IPS DF 6.9 (cell line): ENCODE measurements at places on chromosomes 12 and 14.

DNA sequence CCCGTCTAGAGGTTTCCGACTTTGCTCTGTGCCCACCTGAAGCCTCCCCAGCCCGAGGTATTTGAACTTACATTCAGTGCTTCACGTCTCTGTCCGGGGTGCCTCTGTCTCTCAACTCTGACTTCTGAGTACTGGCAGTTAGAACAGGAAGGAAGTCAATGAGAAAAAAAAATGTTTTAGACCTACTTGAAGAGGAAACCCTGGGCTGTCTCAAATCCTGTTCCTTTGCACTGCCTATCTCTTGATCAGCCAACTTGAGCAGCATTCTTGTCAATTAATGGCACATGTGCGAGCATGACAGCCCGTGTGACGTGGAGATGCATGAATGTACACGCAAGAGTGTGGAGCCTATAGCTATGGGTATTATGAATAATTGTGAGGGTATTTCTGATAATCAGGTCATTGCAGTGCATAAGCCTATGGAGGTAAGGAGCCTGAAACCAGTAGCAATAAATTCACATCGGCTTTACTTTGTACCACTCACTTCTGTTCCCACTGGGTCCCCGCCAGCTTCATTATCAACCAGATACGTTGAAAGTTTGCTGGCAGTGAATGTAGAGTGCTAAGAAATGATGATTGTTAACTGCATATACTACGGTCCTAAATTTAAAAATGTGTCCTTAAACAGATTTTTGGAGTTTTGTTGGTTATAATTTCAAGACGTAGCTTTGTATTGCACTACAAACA lies at the start of gene ARHGDIB:
TSS of gene ARHGDIB (minus strand) at position 136 of the 687 bp plus-strand sequence. CDS start 10,889 bp downstream, outside the sequence.
- H3K36me3 ChIP-seq, result no peaks in the 10 kb centered on the region
- H3K27ac ChIP-seq, result no peak within 1 kb of the TSS
- H3K4me3 ChIP-seq, result no peak within 1 kb of the TSS
- DNase-seq, result no peak
- H3K27me3 ChIP-seq, result no peaks in the 10 kb centered on the region

- H3K4me3 ChIP-seq, result no peak overlapping the region
- H3K27ac ChIP-seq, result no peak overlapping the region
- H3K36me3 ChIP-seq, result no peaks in the 10 kb centered on the region
- no peaks in the 10 kb centered on the region for H3K27me3 ChIP-seq
Measured at GRCh38 chr12:9237286-9237685, 29.1 kb upstream of the PZP start.

DNA sequence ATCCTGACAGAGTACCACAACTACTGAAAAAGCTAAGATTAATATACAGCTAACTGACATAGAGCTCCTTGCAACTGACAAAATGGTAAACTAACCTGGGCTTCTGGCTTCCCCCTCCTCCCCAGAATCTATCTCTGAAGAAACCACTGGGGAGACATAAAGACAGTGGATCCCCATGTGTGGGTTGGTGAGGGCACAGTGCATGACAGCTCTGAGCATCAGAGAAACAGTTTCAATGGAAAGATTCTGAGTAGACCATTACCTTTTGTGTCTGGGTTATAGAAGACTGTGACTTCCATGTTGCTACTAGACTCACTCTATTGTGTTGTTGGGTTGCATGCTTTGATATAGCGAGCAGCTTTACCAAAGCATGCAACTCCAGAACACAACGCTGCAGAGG lies 247.4 kb downstream of the EFCAB11 start:
- DNase-seq, result no peak
- peaks cover 1% of the 10 kb centered on the region; the same call in 1 of the 2 replicates for H3K27me3 ChIP-seq
- H3K36me3 ChIP-seq, result no peaks in the 10 kb centered on the region
- no peak overlapping the region for H3K27ac ChIP-seq
- H3K4me3 ChIP-seq, result no peak overlapping the region

- no peak overlapping the region for H3K27ac ChIP-seq
- H3K27me3 ChIP-seq, result no peaks in the 10 kb centered on the region
- H3K4me1 ChIP-seq, result no peaks in the 10 kb centered on the region; the same call in 1 of the 2 replicates
- no peak for DNase-seq
Measured at GRCh38 chr14:70338550-70338949, 20.9 kb downstream of the COX16 start.

GRCh38 chr12:104568935-104569334 lies 112.2 kb downstream of the CHST11 start:
- DNase-seq, result no peak
- no peak overlapping the region for H3K4me3 ChIP-seq
- H3K36me3 ChIP-seq, result no peaks in the 10 kb centered on the region
- no peak overlapping the region for H3K27ac ChIP-seq
- H3K4me1 ChIP-seq, result no peaks in the 10 kb centered on the region

- no peaks in the 10 kb centered on the region for H3K27me3 ChIP-seq
- no peaks in the 10 kb centered on the region for H3K4me1 ChIP-seq
Measured at GRCh38 chr12:26473291-26473690, 277.9 kb downstream of the SSPN start.

GRCh38 chr12:107115119-107115518 lies 21.8 kb upstream of the CRY1 start:
- no peak overlapping the region for H3K4me3 ChIP-seq
- no peaks in the 10 kb centered on the region for H3K27me3 ChIP-seq
- H3K4me1 ChIP-seq, result no peaks in the 10 kb centered on the region

GRCh38 chr14:105495990-105496830 lies 5.2 kb downstream of the TEDC1 start:
- no peak for DNase-seq
- H3K4me1 ChIP-seq, result no peaks in the 10 kb centered on the region; the same call in 1 of the 2 replicates
- no peaks in the 10 kb centered on the region; the same call in 1 of the 2 replicates for H3K36me3 ChIP-seq

DNA sequence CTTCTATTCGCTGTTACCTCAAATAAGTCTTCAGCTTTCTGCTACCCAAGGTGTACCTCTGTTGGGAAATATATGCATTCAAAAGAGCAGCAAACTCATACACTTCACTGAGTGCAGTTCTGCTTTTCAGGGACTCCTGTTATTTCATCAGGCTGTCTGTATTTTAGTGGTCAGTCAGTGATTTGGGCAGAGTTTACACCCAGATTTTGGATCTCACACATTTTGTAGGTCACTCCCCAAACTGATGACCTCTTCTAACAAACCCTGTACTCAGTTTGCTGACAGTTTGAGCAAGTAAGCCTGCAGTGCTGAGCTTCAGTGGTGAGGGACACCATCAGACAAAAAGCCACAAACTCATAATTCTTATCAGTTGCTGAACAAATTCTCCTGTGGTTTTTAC lies 8.2 kb upstream of the WASHC4 start:
- no peaks in the 10 kb centered on the region for H3K4me1 ChIP-seq
- no peaks in the 10 kb centered on the region for H3K27me3 ChIP-seq
- H3K4me3 ChIP-seq, result no peak overlapping the region
- no peak for DNase-seq
- no peaks in the 10 kb centered on the region for H3K36me3 ChIP-seq

GRCh38 chr14:51784466-51784865 lies 75.9 kb upstream of the GNG2 start:
- no peaks in the 10 kb centered on the region for H3K36me3 ChIP-seq
- H3K27me3 ChIP-seq, result no peaks in the 10 kb centered on the region
- no peak overlapping the region for H3K4me3 ChIP-seq
- no peak overlapping the region for H3K27ac ChIP-seq
- no peaks in the 10 kb centered on the region for H3K4me1 ChIP-seq

DNA sequence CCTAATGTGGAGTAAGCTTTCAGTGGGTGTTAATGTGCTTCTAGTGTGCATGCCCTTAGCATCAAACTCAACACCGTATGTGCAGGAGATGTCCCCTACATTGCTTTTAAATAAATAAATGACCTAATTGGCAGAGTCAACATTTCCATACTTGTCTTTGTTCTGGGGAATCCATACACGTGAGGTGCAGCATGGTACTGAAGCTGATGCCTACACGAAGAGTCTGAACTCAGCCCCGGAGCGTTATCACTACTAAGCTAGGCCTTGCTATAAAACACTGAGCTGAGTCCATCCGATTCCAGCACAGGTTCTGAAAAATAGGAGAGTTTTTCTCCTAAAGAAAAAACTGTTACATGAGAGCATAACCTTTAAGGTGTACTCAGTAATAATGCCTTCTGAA lies 125.0 kb upstream of the DYRK2 start:
- H3K4me3 ChIP-seq, result no peak overlapping the region
- H3K4me1 ChIP-seq, result peaks cover 9% of the 10 kb centered on the region
- no peak overlapping the region for H3K27ac ChIP-seq
- no peak for DNase-seq
- H3K27me3 ChIP-seq, result no peaks in the 10 kb centered on the region

GRCh38 chr14:29814156-29815015 lies 113.3 kb downstream of the PRKD1 start:
- H3K4me1 ChIP-seq, result no peaks in the 10 kb centered on the region
- H3K27ac ChIP-seq, result no peak overlapping the region
- no peak overlapping the region for H3K4me3 ChIP-seq
- H3K27me3 ChIP-seq, result no peaks in the 10 kb centered on the region
- DNase-seq, result no peak

GRCh38 chr12:68882251-68882964 lies 50.6 kb downstream of the CPM start:
- peaks cover 2% of the 10 kb centered on the region; the same call in 1 of the 2 replicates for H3K4me1 ChIP-seq
- no peaks in the 10 kb centered on the region for H3K27me3 ChIP-seq
- H3K27ac ChIP-seq, result no peak overlapping the region
- H3K4me3 ChIP-seq, result no peak overlapping the region

- no peaks in the 10 kb centered on the region for H3K36me3 ChIP-seq
- DNase-seq, result no peak
- H3K27me3 ChIP-seq, result no peaks in the 10 kb centered on the region
- no peak within 1 kb of the TSS for H3K27ac ChIP-seq
- no peaks in the 10 kb centered on the region for H3K4me1 ChIP-seq
Measured at GRCh38 chr12:8065991-8066594, at the start of gene C3AR1. TSS of gene C3AR1 (minus strand) at chr12:8066359. CDS start at chr12:8060185, 6,174 bp downstream.

DNA sequence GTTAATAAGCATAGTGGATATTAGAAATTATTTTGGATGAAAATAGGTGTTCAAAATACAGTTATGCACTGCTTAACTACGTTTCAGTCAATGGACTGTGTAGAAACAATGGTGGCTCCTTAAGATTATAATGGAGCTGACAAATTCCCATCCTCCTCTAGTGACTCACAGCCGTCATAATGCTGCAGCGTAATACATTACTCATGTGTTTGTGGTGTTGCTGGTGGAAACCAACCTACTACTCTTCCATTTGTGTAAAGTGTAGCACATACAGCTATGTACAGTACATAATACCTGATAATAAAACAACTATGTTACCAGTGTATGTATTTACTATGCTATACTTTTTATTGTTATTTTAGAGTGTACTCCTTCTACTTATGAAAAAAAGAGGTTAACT lies 111.2 kb upstream of the TMCC3 start:
- no peaks in the 10 kb centered on the region for H3K36me3 ChIP-seq
- no peaks in the 10 kb centered on the region for H3K4me1 ChIP-seq
- DNase-seq, result no peak
- no peak overlapping the region for H3K4me3 ChIP-seq
- no peaks in the 10 kb centered on the region for H3K27me3 ChIP-seq
- no peak overlapping the region for H3K27ac ChIP-seq

- no peaks in the 10 kb centered on the region for H3K4me1 ChIP-seq
- H3K36me3 ChIP-seq, result no peaks in the 10 kb centered on the region
- no peak overlapping the region for H3K4me3 ChIP-seq
- no peak overlapping the region for H3K27ac ChIP-seq
- DNase-seq, result no peak
- H3K27me3 ChIP-seq, result no peaks in the 10 kb centered on the region
Measured at GRCh38 chr14:82379291-82379690, 845.6 kb upstream of the SEL1L start.

DNA sequence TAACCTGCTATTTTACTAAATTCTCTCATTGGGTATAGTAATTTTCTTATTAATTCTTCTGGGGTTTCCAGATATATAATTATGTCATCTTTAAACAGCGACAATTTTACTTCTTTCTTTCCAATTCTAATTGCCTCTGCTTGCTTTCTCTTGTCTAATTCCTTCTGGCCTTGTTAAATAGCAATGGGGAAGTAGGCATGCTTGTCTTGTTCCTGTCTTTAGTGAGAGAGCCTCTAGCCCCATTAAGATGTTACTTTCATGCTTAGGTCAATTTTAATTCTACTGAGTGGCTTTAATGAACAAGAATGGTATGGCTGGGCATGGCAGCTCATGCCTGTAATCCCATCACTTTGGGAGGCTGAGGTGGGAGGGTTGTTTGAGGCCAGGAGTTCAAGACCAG lies 31.7 kb downstream of the LRTM2 start:
- no peaks in the 10 kb centered on the region for H3K36me3 ChIP-seq
- DNase-seq, result no peak
- H3K4me1 ChIP-seq, result no peaks in the 10 kb centered on the region
- no peak overlapping the region for H3K4me3 ChIP-seq
- H3K27me3 ChIP-seq, result no peaks in the 10 kb centered on the region

- no peaks in the 10 kb centered on the region for H3K36me3 ChIP-seq
- no peaks in the 10 kb centered on the region for H3K4me1 ChIP-seq
- H3K4me3 ChIP-seq, result no peak overlapping the region
- no peak overlapping the region for H3K27ac ChIP-seq
- DNase-seq, result no peak
Measured at GRCh38 chr12:20339060-20339459, 29.3 kb upstream of the PDE3A start.

DNA sequence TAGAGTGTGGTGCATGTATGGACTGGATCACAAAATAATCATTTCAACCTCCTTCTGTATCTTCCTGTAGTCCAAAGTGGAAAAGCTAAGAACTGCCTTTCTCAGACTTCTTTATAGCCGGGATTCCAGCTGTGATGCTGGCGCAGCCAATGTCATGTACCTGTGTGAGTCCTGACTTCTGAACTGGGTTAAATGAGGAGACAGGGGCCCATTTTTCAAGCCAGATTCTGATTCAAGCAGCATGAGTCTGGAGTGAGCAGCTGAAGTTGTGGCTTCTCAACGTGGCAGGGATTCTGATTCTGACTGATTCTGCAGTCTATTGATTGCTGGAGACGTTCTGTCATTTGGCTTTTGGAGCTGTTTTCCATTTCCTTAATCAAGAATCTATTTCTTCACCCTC lies 111.2 kb downstream of the ST8SIA1 start:
- no peak overlapping the region for H3K27ac ChIP-seq
- H3K4me1 ChIP-seq, result no peaks in the 10 kb centered on the region
- no peaks in the 10 kb centered on the region for H3K27me3 ChIP-seq
- no peak for DNase-seq

DNA sequence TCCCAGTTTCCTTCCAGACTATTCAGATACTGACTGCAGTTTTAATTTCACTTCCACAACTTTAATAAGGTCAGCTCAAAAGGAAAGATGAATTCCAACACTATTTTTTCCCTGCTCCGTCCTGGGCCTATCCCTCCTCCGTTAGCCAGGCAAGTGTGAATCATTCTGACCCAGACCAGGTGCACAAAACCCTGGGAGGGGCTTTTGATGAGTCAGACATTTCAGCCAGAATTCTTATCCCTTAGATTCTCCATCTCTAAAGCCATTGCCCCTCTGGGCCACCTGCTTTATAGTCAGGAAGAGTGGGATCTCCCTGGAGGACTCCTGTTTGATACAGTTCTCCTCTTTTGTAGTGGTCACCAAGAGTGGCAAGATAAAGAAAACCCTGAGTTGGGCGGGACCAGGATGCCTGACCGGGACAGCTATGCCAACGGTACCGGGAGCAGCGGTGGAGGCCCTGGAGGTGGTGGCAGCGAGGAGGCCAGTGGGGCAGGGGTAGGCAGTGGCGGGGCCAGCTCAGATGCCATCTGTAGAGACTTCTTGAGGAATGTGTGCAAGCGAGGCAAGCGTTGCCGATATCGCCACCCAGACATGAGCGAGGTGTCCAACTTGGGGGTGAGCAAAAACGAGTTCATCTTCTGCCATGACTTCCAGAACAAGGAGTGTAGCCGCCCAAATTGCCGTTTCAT lies 2.2 kb downstream of the ZC3H10 start:
- H3K27ac ChIP-seq, result no peak overlapping the region
- H3K36me3 ChIP-seq, result peaks cover 5% of the 10 kb centered on the region; the same call in 1 of the 2 replicates
- H3K27me3 ChIP-seq, result no peaks in the 10 kb centered on the region
- H3K4me1 ChIP-seq, result peaks cover 2% of the 10 kb centered on the region; the same call in 1 of the 2 replicates
- no peak overlapping the region for H3K4me3 ChIP-seq
- no peak for DNase-seq

- H3K36me3 ChIP-seq, result no peaks in the 10 kb centered on the region
- H3K4me1 ChIP-seq, result no peaks in the 10 kb centered on the region
- no peak for DNase-seq
- no peaks in the 10 kb centered on the region for H3K27me3 ChIP-seq
- H3K4me3 ChIP-seq, result no peak overlapping the region
Measured at GRCh38 chr12:119383206-119383605, 48.7 kb downstream of the CCDC60 start.
